ENCODE measurements at places on chromosomes 1 and 21.

- peak; percentile 8 for DNase-seq
Observed at GRCh38 chr1:155859881-155860871, 809 bp downstream of the SYT11 start.

- no peak for DNase-seq
Observed at GRCh38 chr1:117017648-117018047, 16.1 kb downstream of the CD101 start.

DNA sequence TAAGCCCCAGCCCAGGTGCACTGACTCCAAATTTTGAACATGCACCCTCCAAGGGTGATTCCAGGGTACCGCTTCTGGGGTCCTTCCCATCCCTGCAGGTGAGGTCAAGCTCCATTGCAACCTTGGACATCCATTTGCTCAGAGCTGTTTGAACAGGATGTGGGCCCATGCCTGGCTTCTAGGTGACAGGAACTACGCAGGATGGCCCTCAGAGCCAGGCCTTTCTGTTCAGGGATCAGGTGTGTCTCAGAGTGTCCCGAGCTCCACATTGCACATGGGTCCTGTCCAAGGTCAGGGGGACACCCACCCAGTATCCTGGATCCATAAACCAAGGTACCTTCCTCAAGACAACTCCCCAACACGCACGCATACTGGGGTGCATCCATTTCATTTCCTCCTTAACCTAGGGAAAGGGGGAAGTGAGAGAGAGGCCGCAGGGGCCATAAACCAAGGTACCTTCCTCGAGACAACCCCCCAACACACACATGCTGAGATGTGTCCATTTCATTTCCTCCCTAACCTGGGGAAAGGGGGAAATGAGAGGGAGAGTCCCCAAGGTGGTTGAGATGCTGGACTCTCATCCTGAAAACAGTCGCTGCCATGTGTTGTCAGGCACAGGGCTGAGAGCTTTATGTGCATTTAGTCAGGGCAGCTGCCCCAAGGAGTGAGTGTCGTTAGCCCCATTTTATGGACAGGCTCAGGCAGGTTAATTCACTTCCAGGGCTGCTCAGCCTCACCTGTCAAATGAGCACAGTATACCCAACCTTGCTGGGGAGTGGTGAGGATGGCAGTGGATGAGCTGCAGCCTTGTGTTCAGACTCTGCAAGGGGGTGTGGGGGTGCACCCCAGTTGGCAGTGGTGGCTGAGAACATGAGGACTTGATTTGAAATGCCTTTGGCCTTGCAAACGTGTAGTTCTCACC lies 2.1 kb downstream of the SLC66A1 start:
- DNase-seq = no peak

DNA sequence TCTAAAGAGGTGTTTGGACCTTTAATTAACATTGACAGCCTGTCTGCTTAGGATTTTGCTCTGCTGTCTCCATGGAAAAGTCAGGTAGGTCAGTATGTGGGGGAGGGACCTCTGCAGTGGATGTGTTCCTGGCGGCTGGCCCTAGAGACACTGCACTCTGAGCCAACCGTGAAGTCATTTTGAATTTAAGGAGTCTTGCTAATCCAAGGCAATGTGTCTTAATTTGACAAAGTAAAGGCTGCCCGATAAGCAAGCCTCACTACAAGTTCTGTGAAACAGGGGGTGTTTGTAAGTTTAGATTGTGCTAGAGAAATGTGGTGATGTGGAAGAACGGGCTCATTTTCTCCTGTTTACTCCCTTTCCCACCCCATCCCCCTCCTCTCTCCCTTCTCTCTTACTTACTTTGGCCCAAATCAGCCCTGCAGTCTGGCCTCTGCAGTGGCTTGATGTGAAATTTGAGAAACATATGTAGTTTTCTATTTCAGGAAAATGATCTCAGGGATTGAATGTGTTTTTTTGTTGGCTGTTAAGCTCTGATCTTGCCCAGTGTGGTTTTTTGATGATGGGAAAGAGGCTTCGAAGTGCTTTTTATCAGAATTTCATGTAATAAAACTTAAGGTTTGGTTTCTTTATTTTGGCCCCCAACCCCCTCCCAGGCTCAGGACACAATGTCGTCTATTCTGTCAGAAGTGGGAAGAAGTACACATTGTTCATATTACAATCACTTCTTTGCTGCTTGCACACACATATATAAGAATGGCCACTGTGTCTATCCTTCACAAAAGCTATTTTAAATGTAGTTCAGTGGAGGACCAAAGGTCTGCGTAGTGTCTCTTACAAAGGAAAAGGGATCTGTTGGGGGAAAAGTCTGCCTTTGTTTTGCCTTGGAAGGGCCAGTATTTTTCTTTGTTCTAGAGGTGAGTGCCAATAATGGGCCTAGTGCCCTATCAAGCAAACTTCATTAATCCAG lies 96.6 kb downstream of the FGGY start:
- no peak for DNase-seq

DNA sequence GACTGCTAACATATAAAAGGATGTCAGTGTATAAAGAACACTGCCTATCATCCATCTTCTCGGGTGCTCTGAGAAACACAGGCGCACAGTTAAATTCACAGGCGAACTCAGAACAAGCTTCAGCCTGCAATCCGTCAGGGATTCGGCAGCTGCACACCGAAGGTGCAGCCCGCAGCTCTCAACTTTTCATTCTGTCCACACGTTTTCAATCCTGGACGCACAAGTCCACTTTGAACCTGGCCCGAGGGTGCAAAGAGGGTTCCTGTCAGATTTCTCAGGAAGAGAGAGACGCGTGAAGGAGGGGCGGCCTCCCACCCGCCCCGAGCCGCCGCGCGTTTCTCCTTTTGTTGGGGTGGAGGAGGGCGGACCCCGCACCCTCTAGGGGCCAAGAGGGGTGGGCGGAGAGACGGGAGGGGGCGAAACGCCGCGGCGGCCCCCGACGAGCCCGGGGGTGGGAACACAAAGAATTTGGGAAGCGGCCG lies 724 bp downstream of the DOCK7 start:
- DNase-seq = no peak

DNA sequence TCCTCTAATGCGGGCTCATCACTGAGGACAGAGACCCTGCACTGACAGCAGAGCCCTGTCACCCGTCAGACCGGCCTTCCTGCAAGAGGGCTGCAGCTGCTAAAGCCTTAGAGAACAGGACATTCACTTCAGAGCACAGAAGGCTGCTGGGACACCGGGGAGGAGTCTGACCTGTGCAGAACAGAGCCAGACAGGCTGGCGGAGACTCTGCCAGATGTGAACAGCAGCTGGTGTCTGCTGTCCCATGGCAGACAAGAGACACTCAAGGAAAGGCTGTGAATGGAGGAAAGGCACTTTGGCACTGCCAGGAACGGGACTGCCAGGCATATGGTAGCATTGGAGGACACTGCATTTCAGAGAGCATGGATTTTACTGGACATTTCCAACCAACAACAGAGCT lies 21.4 kb downstream of the MRAP start:
- DNase-seq = no peak

DNA sequence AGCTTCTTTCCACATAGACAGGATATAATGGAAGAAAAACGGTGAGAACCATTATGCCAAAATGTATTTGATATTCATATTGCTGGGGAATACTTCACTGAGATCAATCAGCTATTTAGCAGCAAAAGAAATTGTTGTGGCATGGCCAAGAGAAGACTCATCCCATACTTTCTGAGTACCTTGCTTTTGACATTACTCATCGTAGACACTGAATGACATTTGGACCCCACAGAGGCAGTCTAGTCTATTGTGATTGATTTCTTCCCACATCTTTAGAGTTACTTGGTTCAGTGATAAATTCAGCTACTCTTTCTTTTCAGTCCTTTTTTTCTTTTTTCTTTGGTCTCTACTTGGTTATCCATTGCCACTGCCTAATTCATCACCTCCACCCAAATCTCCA lies 22.1 kb downstream of the ATP1B1 start:
- DNase-seq = no peak

GRCh38 chr1:15849775-15850324 lies 2.3 kb downstream of the SPEN start:
- no peak for DNase-seq

GRCh38 chr1:207868251-207868773 lies 42.6 kb downstream of the CD34 start:
- no peak for DNase-seq

- DNase-seq = no peak
Observed at GRCh38 chr1:55062801-55063576, 23.6 kb downstream of the PCSK9 start.

DNA sequence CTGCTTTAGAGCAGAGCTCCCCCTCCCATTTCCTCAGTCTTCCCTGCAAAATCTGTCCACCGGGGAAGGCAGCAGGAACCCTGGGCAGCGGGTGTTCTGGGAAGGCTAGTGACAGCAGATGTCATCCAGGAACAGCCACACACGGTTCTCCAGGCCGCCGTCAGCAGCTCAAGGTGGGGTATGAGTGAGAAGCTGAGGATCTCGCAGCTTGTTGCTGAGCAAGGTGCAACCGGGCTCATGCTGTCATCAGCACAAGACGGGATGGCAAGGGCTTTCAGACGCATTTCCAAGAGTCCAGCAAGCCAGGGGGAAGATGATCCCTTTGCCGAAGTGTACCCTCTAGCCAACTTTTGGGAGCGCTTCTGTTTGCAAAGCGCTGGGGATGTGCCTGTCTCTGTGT lies 23.0 kb upstream of the SPSB1 start:
- DNase-seq = no peak

DNA sequence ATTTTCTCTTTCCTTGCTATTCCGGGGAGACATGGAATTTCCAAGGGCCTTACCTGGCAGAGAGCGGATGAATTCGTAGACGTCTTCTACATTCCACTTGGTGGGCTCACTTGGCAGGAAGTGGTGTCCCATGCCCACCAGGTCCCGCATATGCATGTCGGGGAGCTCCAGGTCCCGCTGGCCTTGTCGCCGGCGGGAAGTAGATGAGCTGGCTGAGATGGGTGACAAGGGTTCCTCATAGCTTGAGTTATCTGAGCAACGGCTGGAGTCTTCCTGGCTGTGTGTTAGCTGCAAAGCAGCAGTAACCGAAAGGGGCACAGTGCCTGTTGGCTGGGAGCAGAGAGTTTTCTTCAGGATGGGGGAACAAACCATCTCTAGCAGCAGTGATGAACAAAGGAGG lies 7.9 kb upstream of the A3GALT2 start:
- no peak for DNase-seq

DNA sequence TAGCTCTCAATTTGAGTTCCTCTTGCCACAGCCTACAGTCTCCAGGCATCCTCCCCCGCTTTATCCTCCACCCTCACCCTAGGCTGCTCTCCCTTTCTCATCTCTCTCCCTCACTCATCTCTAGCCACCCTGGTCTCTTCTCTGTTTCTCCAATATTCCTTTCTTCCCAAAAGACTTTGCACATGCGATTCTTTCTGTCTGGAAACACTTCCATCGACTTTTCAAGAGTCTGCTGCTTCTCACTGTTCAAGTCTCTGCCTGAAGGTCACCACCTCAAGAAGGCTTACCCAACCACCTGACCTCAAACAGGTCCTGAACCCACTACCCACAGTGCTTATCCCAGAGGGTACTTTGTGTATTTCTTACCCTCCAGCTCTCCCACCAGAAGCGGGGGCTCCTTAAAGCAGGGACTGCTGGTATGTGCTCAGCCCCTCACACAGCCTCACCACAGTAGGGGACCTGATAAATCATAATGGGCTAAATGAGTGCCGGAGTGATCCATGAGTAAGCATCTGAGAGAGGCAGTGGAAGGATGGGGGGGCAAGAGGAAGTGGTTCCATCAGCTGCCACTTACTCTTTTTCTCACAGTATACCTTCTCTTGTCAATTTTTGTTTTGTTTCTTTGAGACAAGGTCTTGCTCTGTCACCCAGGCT lies 14.3 kb upstream of the KRTAP19-8 start:
- DNase-seq = no peak

DNA sequence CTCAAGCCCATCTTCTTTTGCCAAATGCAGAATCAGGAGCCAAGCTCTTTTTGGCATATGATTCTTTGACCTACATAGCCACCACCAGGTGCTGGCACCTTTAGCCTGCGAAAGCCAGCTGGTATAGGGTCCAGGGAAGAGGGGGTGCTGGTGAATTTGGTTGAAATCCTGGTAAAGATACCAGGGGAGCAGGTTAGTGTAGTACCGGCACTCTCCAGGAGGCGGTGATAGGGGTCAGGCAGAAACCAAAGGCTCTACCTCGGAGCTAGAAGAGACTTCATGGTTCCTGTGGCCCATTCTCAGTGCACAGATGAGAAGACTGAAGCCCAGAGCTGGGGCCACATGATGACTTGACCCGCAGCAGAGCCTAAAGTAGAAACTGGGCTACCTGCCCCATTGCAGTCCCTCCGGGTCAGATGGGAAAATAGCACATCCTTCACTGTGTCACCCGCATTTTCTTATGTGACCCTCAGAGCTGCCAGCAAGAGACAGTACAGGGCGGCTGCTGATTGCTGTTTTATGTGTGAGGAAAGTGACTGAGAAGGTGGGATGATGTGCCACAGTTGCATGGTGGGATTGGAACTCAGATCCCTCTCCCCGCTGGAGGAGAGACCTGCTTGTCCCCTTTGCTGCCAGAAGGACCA lies 36.0 kb upstream of the IL19 start:
- DNase-seq = peak; percentile 67

DNA sequence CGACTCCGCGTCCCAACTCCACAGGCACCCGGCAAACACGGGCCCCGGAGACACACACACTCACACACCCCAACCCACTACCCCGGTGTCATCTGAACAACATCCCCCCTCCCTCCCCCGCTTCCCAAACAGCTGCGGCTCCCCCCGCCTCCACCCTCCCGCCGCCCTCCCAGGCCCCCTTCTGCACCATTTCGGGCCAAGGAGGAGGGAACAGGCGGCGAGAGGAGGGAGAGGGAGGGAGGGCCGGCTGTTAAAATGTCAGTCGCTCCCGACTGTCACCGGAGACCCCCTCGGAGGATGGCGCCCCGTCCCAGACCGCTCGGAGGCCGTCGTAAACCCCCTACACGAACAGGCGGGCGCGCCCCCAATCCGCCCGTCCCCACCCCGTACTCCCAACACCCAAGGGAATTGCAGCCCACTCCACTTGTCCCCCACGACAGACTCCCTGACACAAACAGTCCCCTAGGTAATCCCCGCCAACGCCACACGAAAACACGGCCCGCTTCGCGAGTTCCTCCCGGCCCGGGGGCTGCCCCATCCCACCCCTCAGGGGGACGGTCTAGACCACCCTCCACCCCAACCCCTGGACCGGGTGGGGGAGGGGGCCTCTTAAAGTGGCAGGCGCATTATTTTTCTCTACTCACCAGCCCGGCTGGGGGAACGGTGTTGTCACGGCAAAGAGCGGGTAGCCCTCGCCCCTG lies 583 bp downstream of the MEF2D start:
- no peak for DNase-seq

GRCh38 chr1:109733236-109733870 lies 7.5 kb downstream of the GSTM3 start:
- DNase-seq = no peak

All from stimulated activated CD4-positive, alpha-beta T cell treated with anti-CD3 and anti-CD28 coated beads, TNF-alpha, amount 100 ng/mL, for 1 hour (primary cell).